Brain microvascular endothelial cell (primary cell): ENCODE measurements at places on chromosomes 2 and 18.

DNA sequence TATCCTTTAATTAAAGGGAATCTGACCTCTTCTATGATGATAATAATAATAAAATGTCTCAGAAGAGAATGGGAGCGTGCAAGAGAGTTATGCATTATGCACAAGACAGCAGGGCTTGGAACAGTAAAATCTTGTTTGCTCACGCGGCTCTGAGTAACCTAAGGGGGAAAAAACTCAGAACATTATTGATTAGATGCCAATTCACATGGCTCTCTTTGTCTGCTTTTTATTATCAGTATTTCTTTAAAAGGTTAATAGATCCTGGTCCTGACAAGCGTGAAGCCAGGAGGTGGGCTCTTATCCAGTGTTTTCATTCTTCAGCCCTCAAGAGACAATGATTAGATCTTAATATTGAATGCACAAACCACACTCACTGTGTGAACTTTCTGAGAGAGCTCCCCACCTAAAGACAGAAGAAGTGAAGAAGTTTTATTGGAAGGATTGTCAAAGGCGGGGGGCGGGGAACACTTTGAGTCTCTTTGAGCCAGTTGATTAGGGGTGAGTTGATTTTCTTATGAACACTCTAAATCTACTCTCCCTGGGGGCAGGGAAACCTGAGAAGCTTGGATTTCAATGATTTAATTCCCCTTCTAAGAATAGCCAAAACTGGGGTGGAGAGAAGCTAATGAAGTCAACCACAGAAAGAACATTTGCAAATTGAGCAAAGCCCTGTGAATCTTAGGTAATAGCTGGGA is 127.5 kb upstream of the CTAGE1 start:
- DNase-seq: no peak

- no peak for DNase-seq
Measured at GRCh38 chr2:176455816-176456291, 186.6 kb downstream of the MTX2 start.

DNA sequence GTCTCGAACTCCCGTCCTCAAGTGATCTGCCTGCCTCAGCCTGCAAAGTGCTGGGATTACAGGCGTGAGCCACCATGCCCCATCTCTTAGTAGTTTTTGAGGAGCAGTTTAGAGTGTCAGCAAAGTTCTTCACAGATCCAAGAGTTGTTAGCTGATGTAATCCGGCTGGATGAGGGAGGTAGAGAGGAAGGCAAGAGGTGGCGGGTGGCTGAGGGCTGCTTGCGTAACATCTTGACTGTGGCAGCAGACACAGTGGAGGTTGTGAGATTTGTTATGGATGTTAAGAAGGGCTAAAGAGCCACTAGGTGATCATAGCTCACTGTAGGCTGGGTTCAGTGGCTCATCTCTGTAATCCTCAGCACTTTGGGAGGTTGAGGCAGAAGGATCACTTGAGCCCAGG is 19.5 kb upstream of the FAM136A start:
- no peak for DNase-seq

GRCh38 chr2:110800611-110801402 is 68.4 kb downstream of the ACOXL start:
- DNase-seq: no peak

- peak; percentile 65 for DNase-seq
Measured at GRCh38 chr2:233489666-233490065, 76.9 kb downstream of the USP40 start.

DNA sequence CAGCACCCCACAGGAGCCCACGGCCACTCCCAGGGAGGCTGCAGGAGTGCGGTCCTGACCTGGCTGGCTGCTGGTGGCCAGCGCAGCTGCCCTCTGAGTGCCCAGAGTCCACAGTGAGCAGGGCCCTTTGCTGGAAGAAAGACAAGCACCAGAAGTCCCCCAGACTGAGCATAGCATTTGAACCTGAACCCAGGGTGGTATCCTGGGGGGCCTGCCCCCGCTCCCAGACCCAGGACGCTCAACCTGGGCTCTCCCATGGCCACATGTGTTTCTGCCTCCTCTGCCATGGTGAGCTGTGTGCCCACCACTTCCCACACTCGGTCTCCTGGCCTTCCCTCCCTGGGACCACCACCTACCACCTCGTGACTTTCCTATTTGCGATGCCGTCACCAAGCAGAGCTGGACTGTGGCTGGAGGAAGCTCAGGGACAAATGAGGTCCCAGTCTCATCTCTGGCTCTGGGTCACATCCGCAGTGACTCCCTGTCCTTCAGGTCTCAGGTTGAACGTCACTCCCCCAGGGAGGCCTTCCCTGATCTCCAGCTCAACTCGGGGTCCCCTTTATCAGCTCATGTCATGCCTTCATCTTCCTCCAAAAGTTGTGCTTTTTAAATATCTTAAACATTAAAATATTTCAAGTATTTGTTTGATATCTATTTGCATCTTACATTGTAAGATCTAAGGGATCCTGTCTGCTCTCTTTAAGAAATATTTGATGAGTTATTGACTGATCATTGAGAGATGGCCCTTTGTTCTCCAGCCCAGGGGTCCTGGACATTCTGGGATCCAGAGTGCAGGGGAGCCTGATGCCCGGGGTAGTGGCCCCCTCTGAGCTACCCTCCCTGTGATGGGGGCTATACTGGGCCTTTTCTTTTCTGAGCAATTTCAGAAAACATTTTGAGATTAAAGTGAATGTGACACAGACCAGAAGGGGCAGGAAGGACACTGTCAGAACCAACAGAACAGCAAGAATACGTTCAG is 16.4 kb upstream of the GPR55 start:
- DNase-seq: no peak

- no peak for DNase-seq
Measured at GRCh38 chr18:73352546-73352945, 484.8 kb upstream of the NETO1 start.

GRCh38 chr2:204124140-204124750 is 187.7 kb downstream of the ICOS start:
- DNase-seq: no peak

DNA sequence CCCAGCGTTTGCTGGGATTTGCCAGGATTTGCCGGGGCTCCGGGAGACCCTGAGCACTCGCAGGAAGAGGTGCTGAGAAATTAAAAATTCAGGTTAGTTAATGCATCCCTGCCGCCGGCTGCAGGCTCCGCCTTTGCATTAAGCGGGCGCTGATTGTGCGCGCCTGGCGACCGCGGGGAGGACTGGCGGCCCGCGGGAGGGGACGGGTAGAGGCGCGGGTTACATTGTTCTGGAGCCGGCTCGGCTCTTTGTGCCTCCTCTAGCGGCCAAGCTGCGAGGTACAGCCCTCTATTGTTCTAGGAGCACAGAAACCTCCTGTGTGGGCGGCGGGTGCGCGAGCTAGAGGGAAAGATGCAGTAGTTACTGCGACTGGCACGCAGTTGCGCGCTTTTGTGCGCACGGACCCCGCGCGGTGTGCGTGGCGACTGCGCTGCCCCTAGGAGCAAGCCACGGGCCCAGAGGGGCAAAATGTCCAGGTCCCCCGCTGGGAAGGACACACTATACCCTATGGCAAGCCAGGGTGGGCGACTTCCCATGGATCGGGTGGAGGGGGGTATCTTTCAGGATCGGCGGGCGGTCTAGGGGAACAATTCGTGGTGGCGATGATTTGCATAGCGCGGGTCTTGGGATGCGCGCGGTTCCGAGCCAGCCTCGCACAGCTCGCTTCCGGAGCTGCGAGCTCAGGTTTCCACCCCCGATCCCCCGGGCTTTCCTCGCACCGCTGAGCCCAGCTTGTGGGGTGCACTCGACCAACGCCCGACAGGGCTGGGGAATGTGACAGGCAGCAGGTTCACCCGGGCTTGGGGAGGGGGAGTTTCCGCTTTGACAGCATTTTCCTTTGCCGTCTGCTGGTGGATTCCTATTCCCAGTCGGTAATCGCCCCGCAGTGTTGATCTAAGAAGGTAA is 2.8 kb downstream of the ONECUT2 start:
- DNase-seq: peak; percentile 37
